ENCODE measurements at places on chromosomes 11 and 22.

- DNase-seq = no peak
These were observed 5.4 kb downstream of the TMEM123 start for GRCh38 chr11:102447193-102447592.

- DNase-seq = no peak
These were observed 77.0 kb upstream of the SLC25A18 start for GRCh38 chr22:17486313-17486712.

DNA sequence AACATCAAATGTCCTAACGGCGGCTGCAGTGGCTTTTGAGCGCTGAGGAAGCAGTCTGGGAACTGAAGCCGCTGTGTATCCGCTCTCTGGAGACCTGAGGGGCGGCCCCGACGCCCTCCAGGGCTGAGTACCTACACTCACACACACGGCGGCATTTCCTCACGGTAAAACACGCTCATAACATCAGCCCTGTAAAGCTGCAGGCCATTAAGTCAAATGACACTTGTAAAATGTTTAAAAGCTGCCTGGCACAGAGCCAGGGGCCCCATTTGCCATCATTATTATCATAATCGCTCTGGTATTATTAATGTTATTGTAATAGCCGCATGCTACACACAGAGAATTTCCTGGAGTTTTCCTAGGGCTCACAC is 5.1 kb downstream of the CARS1 start:
- DNase-seq = peak; percentile 26

DNA sequence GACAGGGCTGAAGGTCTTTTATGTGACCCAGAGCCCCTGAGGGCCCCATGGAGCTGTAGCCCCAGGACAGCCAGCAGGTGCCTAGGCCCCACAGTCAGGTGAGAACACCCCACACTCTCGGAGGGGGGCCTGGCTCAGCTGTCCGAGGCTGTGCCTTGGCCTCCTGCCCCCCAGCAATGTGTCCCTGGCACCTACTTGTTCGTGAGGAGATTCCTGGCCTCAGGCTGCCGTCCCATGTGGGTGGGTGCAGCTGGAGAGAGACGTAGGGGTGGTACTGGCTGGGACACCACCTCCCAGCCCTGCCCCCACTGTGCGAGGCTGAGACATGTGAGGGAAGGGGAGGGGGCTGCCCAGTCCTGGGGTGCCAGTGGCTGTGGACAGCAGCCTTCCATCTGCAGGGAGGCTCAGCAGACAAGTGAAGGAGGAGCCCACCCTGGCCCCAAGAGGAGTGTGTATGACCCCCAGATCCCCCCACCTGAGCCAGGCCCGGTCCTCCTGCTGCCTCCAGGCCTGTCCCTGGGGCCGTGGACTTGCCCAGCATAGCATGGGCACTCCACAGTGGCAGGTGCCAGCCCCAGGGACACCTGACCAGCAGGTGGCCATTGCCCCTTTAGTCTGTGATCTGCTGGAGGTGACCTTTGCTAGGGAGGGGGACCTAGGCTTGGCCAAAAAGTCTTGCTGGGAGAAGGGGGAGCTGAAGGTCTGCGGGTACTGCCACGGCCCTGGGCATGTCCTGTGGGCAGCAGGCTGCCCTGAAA is 17.0 kb downstream of the IL17REL start:
- no peak for DNase-seq

All from NCI-H1092 (cell line).